Activated CD4-positive, alpha-beta T cell treated with anti-CD3 and anti-CD28 coated beads for 36 hours (primary cell): ENCODE measurements at places on chromosomes 11 and 22. TPM values are rescaled to one million over a fixed set of nuclear protein-coding genes. Genes with fewer than 3 reads are reported as not detected.
A peak's percentile ranks its signal among the peaks of the same experiment; 100 is the strongest.

DNA sequence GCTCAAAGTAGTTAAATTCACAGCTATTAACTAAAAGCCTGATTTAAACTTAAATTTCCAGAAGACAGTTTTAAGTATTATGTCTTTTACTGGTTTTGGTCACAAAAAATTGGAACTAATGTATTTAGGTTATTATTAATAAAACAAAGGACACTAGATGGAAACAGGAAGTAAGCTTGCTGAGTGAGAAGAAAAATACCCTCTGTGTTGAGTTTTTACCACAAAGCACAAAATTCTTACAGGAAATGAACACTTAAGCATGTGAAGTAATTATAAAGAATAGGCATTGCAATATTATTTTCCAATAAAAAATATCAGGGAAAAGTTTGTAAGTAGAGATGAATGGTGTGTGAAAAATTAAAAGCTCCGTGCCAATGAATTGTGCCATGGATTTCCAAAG, 46.3 kb downstream of the PIK3C2A start:
- no peak for DNase-seq

GRCh38 chr11:92130421-92130831, 94.2 kb upstream of the FAT3 start:
- DNase-seq, result no peak

GRCh38 chr11:68753300-68753699, 2.0 kb upstream of the TESMIN start:
- DNase-seq, result peak; percentile 17

- DNase-seq, result no peak
These were observed 31.7 kb downstream of the MUC2 start for GRCh38 chr11:1106387-1106786.

DNA sequence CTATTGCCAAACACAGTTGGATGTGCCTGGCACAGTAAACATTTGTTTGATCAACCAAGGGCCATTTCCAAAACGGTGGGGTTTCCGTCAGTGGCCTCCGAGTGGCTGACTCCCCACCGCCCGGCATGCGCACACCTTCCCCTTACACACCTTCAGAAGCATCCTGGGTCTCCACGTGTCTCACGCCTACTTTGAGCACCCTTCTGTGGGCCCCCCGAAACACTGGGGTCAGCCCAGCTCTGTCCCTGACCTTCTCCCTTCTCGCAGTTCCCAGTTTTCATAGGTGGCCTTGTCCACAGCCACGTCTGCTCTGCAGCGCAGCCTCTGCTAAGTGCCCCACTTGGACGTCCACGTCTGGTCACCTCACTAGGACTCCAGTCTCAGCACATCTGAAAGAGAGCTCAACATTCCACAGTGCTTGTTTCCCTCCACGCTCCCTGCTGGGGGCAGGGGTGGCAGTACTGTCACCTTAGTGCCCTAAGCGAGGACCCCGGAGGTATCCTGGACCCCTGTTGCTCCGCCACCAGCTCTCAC, 13.2 kb upstream of the SHANK2 start:
- DNase-seq, result no peak

- no peak for DNase-seq
These were observed 39.2 kb downstream of the KDM2A start for GRCh38 chr11:67158221-67158620.

DNA sequence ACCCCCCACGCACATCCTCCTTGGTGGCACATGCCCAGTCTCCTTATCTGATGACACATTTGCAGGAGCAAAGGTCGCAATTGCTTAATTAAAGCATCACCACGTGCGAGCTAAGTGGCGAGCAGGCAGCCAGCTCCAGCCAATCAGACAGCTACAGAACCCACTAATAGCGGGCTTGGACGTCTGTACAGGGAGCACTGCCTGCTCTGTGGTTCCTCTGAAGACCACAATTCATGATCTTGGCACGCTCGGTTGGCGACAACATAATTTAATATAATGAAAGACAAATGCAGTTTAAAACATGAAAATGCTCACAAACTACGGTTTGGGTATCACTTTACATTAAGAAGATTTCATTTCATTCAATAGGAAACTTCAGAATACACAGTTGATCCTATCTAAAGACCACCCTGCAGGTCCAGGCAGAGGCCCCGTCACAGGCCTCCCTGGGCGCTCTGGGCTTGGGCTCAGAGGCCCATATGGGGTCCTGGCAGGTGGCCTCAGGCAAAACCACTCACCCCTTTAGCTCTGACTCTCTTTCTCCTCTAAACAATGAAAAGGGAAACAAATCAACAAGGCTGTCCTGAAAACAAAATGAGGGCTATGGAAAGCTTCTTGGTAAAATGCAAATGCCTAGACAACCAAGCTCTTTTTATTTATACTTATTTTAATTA, 10.4 kb downstream of the PACSIN2 start:
- no peak for DNase-seq

DNA sequence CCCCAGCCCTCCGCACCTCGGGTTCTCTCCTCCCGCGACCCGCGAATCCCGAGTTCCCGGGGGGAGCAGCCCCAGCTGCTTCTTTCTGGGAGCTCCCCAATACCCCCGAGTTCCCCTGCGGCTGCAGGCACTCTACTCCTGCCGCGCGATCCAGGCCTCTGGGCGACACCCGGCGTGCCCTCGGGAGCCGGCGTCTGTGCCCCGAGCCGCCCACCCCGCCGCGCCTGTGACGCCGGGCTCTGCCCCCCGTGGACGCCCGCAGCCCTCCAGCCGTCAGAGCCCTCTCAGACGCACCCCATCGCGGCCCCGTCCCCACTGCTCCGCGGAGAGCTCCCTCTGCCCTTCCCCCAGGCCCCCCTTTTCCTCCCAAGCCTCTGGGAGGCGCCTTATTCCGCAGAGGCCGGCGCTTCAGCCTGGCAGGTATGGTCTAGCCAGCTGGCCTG, 422 bp downstream of the GLB1L2 start:
- peak; percentile 46 for DNase-seq

DNA sequence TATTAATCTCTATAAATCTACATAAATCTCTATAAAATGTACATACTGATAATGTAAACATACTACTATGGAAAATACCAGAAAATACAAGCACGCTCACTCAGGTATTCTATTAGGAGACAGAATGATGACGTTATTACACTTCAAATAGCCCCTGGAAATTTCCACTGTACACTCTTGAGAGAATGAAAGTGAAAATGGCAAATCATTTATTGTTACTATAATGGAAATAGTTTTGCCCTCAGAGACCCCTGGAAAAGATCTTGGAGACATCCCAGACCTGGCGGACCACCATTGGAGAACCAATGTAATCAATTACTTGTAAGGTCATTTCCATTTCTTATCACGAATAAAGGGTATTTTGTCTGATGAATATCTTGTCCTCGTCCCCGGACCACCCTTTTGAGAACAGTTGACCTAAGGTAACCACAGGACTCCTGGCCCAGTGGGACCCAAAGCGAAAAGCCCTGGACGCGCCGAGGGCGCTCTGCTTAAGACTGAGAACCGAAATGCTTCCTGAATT, 509 bp upstream of the PRRG4 start:
- no peak for DNase-seq

- DNase-seq, result no peak
These were observed 6.7 kb downstream of the CASTOR1 start for GRCh38 chr22:30282616-30283046.

GRCh38 chr11:70733327-70734325, 335.3 kb downstream of the CTTN start:
- DNase-seq, result no peak

GRCh38 chr22:39244496-39245129, at the start of gene PDGFB:
Gene PDGFB (minus strand): TSS chr22:39244982. CDS start chr22:39243963, 1,019 bp downstream.
- no peak for DNase-seq

DNA sequence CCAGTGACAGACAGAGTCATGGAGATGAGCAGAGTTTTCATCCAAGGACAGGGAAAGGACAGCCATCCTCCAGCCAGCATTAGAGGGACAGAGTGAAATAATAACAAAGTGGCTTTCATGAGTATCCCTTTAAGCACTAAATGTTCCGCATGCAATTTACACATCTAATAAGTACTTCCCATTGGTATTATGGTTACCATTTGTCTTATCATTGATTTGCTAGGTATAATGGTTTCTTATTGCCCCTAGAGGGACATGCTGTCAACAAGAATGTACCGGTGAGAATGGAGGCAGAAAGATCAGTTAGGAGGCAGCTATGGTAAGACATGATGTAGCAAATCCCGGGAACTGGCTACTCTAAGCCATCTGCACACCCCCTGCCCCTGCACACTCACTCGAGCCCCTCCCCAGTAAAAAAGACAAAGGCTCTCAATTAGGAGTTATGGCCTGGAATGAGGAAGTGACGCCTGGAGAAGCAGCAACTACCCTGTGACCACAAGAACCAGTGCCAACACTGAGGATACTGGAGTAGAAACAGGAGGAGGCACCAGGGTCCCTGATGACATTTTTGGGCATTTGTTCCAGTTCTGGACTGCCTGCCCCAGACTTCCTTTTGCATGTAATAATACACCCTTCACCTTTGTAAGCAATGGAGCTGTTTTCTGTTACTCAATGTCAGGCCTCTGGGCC, 30.2 kb upstream of the HMGXB4 start:
- DNase-seq, result no peak

DNA sequence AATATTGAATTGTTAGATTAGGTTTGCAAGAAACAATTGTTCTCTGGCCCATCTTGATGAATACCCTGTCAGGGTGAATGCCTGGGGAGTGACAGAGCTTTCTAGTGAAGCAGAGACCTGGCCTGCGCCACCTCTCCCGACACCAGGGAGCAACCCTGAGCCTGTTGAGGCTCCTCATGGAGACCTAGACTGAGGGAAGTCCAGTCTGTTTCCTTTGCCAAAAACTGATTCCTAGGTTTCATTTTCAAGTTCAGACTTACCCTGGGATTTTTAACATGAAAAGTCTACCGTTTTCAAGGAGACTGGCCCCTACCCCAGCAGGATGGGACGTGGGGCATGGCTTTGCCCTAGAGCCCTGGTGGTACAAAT, 173.7 kb upstream of the SORL1-AS1 start:
- no peak for DNase-seq

GP1BB gene
- total RNA-seq, result not detected

MCAM gene
- 6.8 TPM for total RNA-seq

PRR33 gene
- total RNA-seq, result 0.09 TPM

ISX gene
- not detected for total RNA-seq
